HCT116 (cell line): ENCODE measurements at places on chromosomes 7 and 10. TPM values are rescaled to one million over a fixed set of nuclear protein-coding genes. Genes with fewer than 3 reads are reported as not detected.

- peaks cover 11% of the 10 kb centered on the region for H3K36me3 ChIP-seq
- H3K27ac ChIP-seq: no peak overlapping the region
Observed at GRCh38 chr7:157272351-157273207, 64.2 kb upstream of the DNAJB6 start.

DNA sequence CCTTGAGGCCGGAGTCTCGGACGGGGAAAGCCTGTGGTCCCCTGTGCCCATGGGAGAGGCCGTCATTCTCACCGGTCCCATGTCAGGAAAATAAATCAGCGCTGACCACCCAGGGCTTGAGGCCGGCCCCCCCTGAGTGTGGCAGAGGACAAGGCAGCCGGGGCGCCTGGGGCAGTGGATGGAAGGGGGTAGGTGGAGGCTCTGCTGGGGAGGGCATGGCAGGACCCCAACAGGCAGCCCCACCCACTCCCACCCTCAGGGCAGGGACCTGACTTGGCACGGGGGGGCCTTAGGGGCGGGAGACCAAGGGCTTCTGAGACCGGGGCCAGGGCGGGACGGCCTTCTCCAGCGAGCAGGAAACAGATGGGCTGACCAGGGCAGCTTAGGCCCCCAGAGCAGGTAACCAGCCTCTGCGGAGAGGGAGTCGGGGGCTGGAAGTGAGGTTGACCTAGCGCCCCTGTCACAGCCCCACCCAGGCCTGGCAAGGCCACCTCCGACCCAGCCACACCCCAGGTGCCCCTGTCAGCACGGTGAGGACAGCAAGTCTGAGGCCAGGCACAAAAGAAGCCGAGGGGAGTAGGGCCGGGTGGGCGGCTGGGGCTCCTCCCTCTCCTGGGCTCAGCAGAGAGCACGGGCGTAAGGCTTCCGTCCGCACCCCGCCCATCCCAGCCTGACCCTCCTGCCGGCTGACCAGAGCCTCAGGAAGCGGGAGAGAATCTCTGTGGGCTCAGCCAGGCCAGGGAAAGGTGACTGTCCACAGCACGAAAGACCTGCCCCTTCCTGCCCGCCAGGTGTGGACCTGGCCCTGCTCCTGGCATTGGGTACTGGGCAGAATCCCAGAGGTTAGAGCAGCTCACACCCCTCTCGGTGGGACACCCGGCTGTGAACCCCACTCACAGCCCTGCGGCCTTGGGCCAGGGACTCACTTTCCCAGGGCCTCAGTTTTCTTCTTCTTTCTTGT lies 87.4 kb downstream of the FOXL3 start:
- DNase-seq: no peak
- no peaks in the 10 kb centered on the region for H3K4me1 ChIP-seq
- H3K4me3 ChIP-seq: no peak overlapping the region
- H3K27ac ChIP-seq: no peak overlapping the region
- no peaks in the 10 kb centered on the region for H3K36me3 ChIP-seq
- no peaks in the 10 kb centered on the region for H3K27me3 ChIP-seq

DNA sequence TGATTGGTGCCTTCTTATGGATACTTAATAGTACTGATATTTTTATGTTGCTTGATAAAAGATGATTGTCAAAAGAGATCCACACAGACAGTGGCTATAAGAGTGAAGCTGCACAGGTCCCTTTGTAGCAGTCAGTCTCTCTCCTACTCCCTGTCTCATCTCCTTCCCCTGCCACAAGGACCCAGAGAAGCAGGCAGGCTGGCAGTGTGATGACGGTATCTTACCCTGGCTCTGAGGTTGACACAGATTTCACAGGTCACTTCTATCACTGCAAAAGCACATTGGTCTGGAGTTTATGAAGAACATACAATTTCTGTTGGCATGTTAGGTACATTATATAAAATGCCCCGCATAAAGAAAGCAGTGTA lies 64.4 kb upstream of the AHR start:
- peaks cover 20% of the 10 kb centered on the region for H3K4me1 ChIP-seq
- peak overlapping the region; percentile 20 for H3K27ac ChIP-seq
- H3K36me3 ChIP-seq: no peaks in the 10 kb centered on the region
- H3K27me3 ChIP-seq: no peaks in the 10 kb centered on the region
- no peak for DNase-seq
- no peak overlapping the region for H3K4me3 ChIP-seq

The COL28A1 gene
- 0.12 TPM for total RNA-seq

The CNPY1 gene
- total RNA-seq: not detected

The MMP21 gene
- not detected for total RNA-seq

DNA sequence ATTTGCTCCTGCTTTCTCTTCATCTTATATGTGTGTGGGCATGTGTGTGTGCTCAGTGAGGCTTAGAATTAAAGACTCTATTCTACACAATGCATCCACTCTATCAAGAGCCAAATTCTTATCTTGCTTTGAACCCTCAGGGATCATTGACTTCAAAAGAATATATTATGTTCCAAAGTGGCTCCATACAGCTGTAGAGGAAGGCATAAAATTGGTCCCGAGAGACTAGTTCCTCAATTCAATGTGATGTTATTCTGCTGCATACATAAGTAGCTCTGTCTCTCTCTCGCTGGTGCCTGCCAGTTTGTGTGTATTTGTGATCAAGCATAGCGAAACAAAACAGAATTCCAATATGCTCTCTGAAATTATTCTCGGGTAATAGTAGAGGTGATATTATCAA lies 997.9 kb upstream of the POT1 start:
- H3K4me3 ChIP-seq: no peak overlapping the region
- H3K4me1 ChIP-seq: no peaks in the 10 kb centered on the region
- no peak overlapping the region for H3K27ac ChIP-seq
- no peaks in the 10 kb centered on the region for H3K27me3 ChIP-seq
- no peaks in the 10 kb centered on the region for H3K36me3 ChIP-seq
- DNase-seq: no peak

The SFTPD gene
- 0.66 TPM for total RNA-seq
